ENCODE measurements at places on chromosomes 4 and X.

GRCh38 chr4:13562876-13563275, 18.6 kb upstream of the NKX3-2 start:
- no peak for DNase-seq

GRCh38 chr4:72016011-72016410, 15.8 kb upstream of the NPFFR2 start:
- no peak for DNase-seq

GRCh38 chr4:89725268-89725667, 111.7 kb downstream of the SNCA start:
- DNase-seq, result no peak

DNA sequence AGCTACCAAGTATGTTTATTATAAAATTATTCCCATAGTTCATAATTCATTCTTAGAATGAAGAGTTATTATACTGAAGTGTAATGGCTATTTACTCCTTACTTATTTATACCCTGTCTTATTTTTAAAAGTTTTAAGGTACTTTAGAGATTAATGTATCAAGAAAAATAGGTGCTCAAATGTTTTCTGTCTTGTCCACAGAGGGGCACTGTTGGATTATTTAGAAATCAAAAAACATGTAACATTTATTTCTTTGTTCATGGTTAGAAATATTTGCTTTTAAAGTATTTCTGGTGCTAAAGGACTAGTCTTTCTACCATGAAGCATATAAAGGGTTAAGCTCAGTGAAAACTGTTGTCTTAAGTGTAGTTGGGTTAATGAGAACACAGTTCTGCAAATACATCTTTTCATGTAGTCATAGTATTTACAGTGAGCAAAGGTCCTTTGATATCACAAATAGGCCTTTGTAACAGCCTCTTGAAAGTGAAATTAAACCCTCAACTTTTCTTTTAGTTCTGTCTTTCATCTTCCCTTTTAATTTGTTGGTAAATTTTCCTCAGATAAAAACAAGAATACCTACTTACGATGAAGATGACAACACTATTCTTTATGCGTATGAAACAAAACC, 7.7 kb downstream of the SCML1 start:
- DNase-seq, result no peak

Measured in bone marrow (tissue), 2 donors.